ENCODE measurements at places on chromosomes 16 and 17.

GRCh38 chr17:8934346-8934745, 31.2 kb downstream of the PIK3R5 start:
- no peak for DNase-seq

- DNase-seq = no peak
These were observed 12.5 kb downstream of the SREBF1 start for GRCh38 chr17:17824119-17824782.

GRCh38 chr17:80109066-80109660, 7.8 kb downstream of the GAA start:
- peak; percentile 13 for DNase-seq

- DNase-seq = no peak
These were observed 18.2 kb downstream of the SCN4A start for GRCh38 chr17:63954402-63955063.

DNA sequence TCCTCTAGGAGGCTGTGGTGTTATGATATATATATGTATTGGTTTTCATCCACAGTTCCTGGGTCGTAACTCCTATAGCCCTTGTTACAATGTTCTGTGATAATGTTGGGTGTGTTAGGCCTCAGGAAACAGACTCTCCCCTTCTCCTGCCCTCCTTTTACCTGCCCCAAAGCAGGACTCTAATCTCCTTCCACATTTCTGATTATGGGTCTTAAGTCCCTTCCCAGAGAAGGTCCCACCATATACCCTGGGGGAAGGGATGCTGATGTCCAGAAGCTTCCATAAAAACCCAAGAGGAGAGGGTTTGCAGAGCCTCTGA, 450 bp upstream of the C1QBP start:
- no peak for DNase-seq
